Mesenchymal stem cell (in vitro differentiated cells and primary cell): ENCODE measurements at places on chromosomes 7 and 10.

- no peak for DNase-seq
These were observed 35.2 kb upstream of the ITPRID1 start for GRCh38 chr7:31478721-31479120.

GRCh38 chr7:70635633-70636032 lies 496.3 kb upstream of the GALNT17 start:
- DNase-seq: no peak

DNA sequence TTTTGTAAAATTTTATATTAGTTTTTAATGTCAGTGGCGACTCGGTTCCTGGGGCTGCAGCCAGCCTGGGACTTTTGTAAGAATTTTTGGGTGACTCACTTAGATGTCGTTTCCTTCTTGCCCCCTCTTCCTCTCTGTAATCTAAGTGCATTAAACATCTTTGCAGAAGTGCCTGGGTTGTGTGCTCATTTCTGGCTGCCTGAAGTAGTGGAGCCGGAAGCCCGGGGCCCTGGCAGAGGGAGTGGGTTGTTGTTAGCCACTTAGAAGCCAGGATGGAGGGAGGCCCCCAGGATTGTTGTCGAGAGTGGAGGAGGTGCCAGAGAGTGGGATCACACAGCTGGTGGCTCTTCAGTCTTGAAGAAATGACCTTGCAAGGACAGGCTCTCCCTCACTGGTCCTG lies 11.0 kb upstream of the TRIM8 start:
- DNase-seq: peak; percentile 82

- DNase-seq: no peak
These were observed 27.2 kb upstream of the WNT2 start for GRCh38 chr7:117350027-117350426.

- DNase-seq: no peak
These were observed 12.4 kb upstream of the GSTK1 start for GRCh38 chr7:143250822-143251221.

- DNase-seq: peak; percentile 44
These were observed 210.1 kb downstream of the TNS3 start for GRCh38 chr7:47371733-47372368.

DNA sequence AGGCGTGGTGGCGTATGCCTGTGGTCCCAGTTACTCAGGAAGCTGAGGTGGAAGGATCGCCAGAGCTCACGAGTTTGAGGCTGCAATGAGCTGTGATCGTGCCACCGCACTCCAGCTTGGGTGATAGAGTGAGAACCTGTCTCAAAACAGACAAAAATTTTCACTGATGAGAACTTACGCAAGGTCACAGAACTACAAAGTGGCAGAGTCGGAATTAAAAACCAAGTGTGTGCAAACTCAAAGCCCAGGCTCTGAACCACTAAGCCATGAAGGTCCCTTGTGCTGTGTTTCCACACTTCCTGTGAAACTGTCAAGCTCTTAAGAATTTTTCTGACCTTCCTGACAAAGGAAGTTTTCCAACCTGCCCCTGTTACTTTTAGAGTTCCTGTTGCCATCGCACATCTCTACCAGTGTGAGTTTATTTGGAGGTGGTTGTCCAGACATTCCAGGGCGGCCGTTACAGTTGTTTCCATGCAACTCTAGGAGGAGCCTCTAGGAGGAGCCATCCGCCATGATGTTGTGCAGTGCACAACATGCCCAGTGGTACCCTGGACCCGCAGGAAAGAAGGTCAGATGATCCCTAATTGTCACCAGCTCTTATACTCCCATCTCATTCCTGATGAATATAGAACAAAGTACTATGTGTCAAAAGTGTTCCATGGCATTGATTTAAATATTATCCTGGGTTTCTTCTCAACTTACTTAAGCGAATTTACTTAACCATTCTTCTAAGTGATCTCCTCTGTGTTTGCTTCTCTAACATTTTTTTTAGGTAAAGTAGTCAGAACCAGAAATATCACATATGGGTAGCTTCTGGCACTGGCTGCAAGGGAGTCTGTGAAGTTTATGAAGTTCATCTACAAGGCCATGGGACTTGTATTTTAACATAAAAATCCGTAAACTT lies 49.0 kb upstream of the LYZL1 start:
- peak; percentile 35 for DNase-seq

DNA sequence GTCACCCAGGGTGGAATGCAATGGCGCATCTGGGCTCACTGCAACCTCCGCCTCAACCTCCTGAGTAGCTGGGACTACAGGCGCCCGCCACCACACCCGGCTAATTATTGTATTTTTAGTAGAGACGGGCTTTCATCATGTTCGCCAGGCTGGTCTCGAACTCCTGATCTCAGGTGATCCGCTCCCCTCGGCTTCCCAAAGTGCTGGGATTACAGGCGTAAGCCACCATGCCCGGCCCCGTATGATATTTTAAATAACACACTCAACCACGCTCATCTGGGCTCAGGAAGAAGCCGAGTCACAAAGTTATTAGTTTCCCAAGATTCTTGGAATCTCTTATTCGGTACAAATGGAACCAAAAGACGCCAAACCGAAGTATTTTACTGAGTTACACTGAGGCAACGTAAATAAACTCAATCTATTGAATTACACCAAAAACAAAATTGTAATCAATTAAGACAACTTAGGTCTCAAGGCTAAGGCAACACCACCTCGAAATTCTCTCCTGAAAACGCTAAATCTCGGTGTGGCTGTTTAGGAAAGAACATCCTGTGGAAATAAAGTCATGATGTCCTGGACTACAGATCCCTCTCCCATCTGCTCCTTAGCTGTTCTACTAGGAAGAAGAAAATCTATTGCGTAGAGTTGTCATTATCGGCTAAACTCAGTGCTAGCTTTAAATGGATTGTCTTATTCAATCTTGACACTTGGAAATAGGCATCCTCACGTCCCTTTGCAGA lies 910 bp downstream of the ARHGAP19 start:
- DNase-seq: no peak

DNA sequence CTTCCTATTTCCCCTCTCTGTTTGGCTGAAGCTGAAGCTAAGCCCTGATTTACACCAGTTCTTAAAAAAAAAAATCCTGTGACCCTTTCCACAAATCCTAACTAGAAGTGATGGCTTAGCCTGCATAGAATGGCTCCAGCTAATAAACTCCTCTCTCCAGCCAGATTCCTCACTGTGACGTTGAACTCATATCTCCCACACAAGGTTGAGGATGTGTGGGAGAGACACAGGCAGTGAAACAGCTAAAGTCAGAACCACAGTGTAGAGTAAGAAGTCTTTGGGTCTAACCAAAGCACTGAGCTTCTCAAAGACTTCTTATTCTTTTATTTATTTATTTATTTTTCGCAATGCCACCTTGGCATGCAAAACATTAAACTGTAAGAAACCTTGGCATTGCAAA lies 268.3 kb downstream of the SNX13 start:
- DNase-seq: no peak

DNA sequence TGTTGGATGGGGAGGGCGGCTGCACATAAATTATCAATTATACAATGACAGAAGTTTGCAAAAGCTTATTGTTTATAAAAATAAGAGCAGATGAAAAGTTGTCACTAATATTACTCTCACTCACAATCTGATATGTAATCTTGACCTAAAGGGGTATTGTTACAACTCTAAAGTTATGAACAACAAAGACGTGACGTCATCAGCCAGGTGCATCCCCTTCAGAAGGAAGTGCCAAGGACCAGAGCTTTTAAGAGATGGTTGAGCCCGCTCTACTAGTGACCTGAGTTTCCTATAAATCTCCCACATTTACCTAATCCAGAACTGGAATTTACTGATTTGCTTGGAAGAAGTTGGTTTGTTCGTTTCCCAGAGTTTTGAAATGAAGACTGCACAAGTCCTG lies 247.7 kb upstream of the MGMT start:
- no peak for DNase-seq

GRCh38 chr10:34764472-34764946 lies 50.6 kb downstream of the PARD3 start:
- no peak for DNase-seq

DNA sequence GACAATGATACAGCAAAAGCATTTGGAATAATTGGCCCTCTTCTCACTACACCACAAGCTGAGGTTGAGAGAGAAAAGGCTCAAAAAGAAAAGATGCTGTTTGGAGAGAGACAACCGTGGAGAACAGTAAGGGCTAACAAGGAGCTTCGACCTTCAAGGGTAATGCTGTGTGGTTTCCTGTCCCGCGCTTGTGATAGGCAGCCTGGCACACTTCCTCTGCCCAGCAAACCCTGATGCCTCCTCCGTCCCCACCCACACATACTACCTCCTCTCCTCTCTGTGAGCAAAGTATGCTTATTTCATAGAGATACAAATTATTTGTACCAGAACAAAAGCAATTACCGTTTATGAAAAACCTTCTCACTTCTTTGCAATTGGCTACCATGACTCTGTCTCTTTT lies 755.4 kb downstream of the KCNMA1 start:
- no peak for DNase-seq

DNA sequence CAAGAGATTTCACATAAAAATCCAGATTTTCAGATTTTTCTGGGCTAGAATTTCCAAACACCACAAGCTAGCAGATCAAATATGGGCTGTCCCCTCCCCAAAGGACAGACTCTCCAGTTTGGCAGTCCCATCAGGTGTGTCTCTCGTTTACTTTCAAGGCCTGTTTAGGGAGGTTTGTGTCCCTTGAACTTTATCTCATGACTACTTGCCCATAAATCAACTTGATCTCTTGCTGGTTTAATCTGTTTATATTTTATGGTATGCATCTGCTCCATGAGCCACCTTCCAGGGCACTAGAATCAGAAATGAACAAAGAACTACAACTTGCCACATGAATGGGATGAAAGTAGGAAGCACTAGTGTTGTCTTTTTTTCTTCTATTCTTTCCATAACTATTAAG lies 5.2 kb downstream of the ZDHHC6 start:
- DNase-seq: no peak

GRCh38 chr7:26880852-26881251 lies 16.5 kb upstream of the SKAP2 start:
- no peak for DNase-seq

DNA sequence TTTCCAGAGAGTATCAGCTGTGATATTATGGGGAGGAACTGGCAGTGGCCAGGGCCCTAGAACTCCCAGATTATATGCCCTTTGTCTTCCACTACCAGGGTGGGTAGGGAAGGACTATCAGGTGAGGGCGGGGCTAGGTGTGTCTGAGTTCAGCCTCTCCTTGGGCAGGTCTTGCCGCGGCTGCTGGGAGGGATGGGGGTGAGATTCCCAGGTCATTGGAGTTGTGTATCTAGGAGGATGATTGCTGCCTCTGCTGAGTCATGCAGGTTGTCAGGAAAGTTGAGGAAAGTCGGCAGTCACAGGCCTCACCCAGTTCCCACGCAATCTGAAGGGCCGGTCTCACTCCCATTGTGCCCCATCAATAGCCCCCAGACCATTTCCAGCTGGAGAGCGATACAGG lies 185.2 kb downstream of the DKK1 start:
- DNase-seq: no peak

GRCh38 chr10:2759233-2759632 lies 308.1 kb upstream of the PFKP start:
- no peak for DNase-seq

DNA sequence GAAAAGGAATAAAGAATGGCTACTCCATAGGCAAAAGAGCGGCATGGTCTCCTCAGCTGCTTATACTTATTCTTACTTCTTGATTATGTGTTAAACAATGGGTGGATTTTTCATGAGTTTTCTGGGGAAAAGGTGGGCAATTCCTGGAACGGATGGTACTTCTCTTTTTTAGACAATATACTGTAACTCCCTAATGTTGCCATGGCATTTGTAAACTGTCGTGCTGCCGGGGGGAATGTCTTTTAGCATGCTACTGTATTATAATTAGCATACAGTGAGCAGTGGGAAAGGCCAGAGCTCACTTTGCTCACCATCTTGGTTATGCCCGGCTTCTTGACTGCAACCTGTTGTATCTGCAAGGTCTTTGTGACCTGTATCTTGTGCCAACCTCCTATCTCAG lies 372.1 kb upstream of the AKR1E2 start:
- no peak for DNase-seq

DNA sequence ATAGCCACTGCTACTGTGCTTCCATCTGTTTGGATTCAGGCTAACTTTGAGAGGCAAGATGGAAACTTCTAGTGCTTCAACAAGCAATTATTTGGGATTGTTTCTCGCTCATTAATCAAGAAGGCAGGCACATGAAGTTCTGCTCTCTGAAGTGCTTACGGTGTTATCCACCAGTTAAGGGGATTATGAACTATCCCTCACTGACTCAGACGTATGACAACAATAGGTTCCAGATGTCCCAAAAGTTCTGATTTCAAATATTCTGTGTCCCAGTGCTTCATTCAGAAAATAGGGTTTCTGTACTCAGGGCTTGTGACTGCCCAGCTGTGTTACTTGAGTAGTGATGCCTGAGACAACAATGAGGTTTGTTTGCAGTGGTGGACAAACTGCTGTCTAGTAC lies 81.0 kb downstream of the HACD1 start:
- no peak for DNase-seq

GRCh38 chr7:69787736-69788431 lies 189.6 kb downstream of the AUTS2 start:
- DNase-seq: no peak

GRCh38 chr10:19531324-19531723 lies 284.9 kb upstream of the PLXDC2 start:
- no peak for DNase-seq

- DNase-seq: no peak
These were observed 208.0 kb upstream of the C7orf33 start for GRCh38 chr7:148382596-148382995.

GRCh38 chr10:11093771-11094736 lies 76.4 kb downstream of the CELF2 start:
- DNase-seq: no peak

GRCh38 chr7:136105191-136105590 lies 128.0 kb upstream of the MTPN start:
- no peak for DNase-seq

- peak; percentile 69 for DNase-seq
These were observed 42.9 kb upstream of the BHLHA15 start for GRCh38 chr7:98168181-98168903.

DNA sequence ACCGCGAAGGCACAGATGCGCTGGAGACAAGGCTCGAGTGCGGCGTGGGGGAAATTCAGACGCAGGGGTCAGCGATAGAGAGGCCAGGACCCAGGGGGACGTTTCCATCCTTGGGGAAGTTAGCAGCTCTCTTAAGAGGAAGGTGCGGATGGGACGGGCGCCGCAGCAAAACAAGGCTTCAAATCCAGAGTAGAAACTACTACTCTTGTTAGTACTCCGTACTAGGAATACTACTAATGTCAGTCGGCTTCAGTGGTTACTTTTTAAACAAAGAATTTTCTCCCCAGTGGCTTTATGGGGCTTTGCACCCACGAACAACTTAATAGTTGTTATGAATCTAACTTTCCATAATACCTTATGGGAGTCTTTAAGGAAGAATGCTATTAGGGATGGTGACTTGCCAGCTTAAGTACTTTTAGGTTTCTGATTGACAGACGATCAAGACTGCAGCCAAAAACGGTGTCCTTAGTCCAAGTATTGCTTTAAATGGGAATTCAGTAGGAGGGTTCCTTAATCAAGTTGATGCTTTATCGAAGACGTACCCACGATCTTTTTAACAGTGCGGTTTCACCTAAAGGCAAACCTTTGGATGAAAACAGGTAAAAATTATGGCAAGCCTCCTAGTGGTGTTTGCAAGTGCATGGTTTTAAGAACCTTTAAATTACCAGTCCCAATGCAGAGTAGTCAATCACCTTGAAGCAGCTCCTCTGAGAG lies 812 bp upstream of the IDE start:
- no peak for DNase-seq

- DNase-seq: no peak
These were observed 18.7 kb upstream of the FOXK1 start for GRCh38 chr7:4663239-4664018.
